NCI-H1417 treated with DMSO at 0.1 percent for 48 hours (cell line): ENCODE measurements at places on chromosomes 13 and 19.
A peak's percentile ranks its signal among the peaks of the same experiment; 100 is the strongest.

- DNase-seq, result no peak
These were observed 20.5 kb upstream of the CYP2S1 start for GRCh38 chr19:41172297-41173164.

GRCh38 chr13:45300190-45300985, 40.6 kb downstream of the TPT1 start:
- no peak for DNase-seq

DNA sequence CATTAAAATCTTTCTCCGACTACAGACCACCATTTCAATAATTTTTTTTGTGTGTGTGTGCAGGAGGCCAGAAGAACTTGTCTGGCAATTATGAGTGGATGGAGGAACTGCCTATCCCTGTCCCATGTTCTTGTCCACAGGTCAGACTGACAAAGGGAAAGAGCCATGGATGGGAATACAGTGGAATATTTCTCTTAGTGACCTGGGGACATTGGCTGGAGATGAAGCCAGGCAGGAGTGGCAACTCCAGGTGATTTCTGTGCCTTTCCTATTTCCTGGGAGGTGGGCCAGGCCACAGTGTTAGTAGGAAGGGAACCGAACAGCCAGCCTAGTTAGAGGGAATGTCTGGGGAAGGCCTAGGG, 3.7 kb downstream of the PSG9 start:
- DNase-seq, result no peak

GRCh38 chr13:29964181-29964845, 113.9 kb upstream of the UBL3 start:
- DNase-seq, result no peak

- DNase-seq, result no peak
These were observed 857 bp upstream of the MAP2K7 start for GRCh38 chr19:7902796-7903243.

DNA sequence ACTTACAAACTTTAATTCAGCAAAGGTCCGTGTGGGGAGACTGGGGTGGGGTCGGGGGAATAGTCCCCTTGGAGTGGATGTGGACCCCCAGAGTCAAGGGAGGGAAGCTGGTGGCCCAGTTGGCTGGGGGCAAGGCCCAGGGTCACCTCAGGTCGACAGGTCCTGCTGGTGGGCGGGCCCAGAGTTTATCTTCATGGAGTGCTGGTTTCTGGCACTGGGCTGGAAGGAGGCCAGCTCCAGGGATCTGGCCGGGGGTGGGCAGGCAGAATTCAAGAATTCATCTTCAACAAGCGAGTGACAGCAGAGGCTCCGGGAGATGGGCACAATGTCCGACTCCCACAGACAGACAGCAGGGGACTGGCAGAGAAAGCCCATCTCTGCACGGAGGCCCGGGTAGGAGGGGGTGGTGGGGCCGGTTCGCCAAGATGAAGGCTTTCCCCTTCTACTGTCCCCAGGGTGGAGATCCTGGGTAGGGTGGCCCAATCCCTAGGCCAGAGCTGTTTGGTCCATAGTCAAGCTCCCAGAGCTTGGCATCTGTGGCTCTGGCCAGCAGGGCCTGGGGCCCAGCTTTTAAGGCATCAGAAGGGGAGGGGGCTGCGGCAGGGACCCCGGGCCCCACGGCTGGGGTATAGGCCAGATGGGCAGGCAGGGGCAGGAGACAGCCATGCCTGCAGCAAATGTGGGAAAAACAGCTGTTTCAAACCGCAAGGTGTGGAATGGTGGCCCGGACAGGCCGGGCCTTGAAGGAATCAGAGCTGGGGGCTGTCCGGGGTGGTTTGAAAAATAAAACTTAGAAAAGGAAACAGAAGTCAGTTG, 622 bp upstream of the FDX2 start:
- no peak for DNase-seq

DNA sequence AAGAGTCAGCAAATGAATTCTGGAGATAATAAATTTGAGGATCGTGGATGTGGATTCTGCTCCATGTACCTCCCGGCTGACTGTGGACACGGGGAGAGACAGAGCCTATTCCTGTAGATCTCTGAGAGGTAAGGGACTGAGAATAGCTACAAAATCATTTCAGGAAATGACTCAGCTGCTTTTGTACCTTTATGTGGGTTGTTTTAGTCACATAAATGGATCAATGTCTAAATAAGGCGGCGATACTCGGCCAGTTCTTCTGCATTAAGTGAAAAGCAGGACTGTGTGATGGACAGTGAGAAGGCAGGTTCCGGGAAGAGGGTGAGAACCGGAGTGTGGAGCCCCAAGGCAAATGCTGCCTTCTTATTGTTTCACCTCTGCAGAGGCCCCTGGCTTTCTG, 128.1 kb downstream of the EFNB2 start:
- DNase-seq, result no peak

GRCh38 chr13:112722433-112723263, 32.8 kb downstream of the ATP11A start:
- no peak for DNase-seq

DNA sequence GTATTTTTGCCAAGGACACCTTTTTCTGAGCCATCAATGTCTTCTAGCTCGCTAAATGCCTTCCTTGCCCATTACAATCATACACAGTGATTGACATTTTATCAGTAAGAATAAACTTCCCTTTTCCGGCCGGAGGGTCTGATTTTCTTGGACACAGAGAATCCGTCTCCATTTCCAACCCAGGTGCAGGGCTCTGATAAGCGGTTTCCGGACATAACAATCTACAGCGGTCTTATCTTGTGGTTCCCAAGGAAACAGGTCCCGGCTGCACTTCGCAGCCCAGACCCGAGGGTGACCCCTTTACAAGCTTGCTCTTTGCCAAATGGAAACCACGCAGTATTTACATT, 5.1 kb upstream of the ZNF77 start:
- no peak for DNase-seq

- DNase-seq, result no peak
These were observed 5.8 kb downstream of the CD320 start for GRCh38 chr19:8302357-8302691.

DNA sequence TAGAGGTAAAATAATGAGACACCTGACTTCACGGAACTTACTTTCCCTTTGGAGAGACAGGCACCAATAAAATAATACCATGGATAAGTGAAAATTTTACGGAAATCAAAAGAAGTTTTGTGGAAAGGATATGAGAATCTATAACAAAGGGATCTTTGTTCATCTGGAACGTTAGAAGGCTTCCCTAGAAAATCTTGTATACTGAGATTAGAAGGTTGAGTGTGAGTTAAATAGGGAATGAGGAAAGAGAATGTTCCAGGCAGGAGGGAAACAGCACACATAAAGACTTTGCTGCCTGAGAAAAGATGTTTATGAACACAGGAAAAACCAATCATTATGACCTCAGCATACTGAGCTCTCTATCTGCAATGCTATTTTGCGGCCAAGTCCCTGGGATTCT, 19.6 kb upstream of the RAP2A start:
- no peak for DNase-seq

- no peak for DNase-seq
These were observed 3.4 kb upstream of the CTU1 start for GRCh38 chr19:51111606-51112005.

DNA sequence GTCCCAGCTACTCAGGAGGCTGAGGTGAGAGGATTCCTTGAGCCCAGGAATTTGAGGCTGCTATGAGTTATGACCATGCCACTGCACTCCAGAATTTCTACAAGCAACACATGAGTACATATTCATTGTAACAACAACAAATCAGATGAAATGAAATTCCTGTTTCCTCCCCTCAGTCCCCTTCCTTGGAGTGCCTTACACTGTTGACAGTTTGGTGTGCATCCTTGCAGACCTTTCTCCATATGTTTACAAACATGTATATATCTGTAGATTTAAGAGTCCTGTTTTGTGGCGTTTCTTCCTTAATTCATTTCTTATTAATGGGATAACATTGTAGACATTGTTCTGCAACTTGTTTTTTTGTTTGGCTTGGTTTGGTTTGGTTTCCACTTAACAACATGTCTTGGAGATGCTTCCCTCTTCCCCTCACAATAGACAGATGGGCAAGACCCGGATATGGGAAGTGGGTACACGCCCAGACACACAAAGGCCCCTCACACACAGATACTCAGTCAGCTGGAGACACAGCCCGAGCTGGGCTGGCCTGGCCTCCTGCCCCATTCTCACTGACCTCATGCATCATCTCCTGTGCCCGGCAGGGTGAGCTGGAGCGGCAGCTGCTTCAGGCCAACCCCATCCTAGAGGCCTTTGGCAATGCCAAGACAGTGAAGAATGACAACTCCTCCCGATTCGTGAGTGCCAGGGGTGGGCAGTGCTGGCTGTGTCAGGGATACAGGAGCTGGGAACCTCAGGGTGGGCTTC, 21.7 kb downstream of the MYH14 start:
- DNase-seq, result no peak

GRCh38 chr19:31832176-31832548, 482.9 kb upstream of the TSHZ3 start:
- DNase-seq, result no peak

DNA sequence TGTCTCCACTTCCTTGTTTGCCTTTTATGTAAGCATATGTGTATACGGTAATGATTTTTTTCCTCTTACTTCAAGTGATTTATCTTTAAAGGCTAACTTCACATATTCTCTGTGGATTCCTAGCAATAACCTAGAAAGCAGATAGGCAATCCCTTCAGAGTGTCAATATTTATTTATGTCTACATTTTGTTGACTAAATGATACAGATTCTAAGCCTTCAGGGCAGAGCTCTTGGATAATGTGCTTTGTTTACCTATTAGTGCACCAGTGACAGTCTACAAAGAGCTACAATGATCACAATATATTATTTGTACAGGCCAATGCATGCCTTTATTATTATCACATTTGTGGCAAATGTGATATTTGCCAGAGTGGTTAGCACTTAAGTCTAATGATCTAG, 406.2 kb downstream of the EFNB2 start:
- peak; percentile 56 for DNase-seq

DNA sequence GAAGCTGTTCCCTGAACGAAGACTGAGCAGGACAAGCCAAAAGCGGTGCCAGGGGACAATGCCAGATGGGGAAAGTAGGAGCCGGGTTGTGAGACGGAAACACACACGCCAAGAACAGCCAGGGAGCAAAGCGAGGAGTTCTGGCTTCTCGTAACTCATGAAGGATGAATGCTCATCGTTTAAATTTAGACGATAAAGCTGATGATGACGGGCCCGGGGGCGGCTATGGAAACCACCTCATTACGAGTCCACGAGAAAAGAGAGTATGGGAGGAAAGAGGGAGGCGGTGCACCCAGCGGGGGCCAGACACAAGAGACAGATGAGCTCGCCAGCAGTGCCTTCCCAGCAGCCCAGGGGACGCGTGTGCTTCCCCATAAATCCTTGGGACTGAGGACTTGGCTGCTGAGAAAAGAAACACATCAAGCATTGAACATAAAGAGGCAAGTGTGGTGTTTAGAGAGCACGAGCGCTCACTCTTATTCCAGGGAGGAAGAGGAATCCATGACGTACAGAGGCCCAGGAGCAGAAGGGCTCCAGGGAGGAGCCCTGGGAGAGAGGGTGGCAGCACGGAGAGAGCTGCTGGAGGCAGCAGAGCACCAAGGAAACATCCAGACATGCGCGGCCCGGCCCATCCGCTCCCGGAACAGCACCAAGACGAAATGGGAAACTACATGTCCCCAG, 70.7 kb downstream of the EPS15L1 start:
- no peak for DNase-seq

- DNase-seq, result no peak
These were observed 1.1 kb downstream of the KMT5C start for GRCh38 chr19:55340784-55341147.

DNA sequence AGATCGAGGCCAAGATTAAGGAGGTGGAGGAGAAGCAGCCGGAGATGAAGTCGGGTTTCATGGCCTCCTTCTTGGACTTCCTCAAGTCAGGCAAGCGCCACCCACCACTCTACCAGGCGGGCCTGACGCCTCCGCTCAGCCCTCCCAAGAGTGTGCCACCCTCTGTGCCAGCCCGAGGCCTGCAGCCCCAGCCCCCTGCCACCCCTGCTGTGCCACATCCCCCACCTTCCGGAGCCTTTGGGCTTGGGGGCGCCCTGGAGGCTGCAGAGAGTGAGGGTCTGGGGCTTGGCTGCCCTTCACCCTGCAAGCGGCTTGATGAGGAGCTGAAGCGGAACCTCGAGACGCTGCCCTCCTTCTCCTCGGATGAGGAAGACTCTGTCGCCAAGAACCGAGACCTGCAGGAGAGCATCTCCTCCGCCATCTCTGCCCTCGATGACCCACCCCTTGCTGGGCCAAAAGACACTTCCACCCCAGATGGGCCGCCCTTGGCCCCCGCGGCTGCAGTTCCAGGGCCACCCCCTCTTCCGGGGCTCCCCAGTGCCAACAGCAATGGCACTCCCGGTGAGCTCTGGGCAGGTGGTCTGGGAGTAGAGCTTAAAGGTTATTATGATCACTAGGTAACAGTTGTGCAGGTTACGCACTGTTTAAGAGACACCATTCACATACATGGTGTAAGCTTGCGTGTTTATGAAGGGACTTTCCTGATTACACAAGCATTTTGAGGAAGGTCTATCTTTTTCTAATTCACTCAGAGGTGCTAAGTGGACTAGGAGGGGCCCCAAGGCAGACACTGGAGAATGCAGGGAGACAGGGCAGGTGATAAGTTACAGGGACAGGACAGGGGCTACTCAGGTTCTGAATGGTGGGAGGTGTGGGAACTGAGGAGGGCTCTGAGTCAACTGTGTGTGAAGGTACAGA, 8.7 kb downstream of the PRR12 start:
- no peak for DNase-seq

DNA sequence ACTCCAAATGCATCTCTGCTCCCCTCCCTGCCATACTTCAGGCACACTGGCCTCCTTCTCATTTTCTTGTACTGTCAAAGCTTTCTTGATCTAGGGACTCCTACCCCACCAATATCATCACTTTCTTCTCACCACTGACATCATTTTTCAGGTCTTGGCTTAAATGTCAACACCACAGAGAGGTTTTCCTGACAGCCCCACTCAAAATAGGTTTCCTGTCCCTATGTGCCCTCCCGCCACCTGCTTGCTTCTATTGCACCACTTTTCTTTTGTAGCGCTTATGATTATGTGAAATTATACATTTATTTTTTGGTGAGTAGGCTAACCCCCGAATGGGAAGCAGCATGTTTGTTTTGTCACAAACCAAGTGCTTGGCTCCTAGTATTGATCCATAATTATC, 164.6 kb downstream of the NDFIP2 start:
- peak; percentile 60 for DNase-seq

DNA sequence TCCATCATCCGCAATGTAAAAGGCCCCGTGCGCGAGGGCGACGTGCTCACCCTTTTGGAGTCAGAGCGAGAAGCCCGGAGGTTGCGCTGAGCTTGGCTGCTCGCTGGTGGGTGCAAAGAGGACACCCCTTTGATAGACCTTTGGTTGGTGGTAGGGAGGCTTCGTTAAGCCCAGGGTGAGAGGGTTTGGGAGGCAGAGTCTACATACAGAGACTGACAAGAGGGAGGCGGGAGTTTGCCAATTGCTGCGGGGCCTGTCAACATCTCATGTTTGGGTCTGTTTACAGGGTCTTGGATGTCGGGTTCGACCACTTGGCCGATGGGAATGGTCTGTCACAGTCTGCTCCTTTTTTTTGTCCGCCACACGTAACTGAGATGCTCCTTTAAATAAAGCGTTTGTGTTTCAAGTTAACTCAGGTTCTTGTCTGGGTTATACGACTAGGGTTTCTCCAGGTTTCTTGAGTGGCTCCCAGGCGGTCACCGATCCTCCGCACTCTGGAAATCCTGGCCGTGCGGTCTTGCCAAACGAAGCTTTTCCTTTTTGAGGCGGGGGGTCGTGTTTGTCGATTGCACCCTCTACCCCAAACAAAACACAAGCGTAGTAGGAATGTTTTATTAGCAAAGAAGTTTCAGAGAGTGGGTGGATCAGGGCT, 816 bp downstream of the RPS28 start:
- no peak for DNase-seq
